ENCODE measurements at places on chromosomes 2 and 18.

GRCh38 chr2:102376052-102376591 is 20.5 kb downstream of the IL18R1 start:
- DNase-seq: no peak

DNA sequence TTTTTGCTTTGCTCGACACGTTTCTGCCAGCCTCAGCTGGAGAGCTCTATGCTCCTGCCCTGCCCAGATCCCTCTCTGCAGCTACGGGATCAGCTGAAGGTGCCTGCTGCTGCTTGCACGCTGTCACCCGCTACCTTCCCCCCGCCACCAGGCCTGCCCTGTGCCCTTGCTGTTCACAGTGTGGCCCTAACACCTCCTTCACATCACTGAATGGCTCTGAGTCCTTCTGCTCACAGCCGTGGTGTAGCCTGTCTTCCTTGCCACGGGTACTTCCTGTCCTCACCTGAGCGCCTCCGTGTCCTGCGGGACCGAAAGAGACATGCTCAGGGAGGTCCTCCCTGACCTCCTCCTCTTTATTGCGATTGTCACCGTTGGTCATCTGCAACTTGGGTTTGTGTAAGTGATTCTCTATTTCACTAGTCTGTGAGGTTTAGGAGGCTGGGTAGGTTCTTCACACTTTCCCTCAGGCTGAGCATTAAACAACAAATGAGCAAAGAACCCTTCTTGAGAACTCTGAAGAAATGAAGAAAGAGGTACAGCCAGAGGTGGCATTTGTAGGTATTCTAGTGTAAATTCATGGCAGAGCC is 127.5 kb downstream of the NCK2 start:
- no peak for DNase-seq

GRCh38 chr2:145692971-145693478 is 1173.1 kb upstream of the ZEB2 start:
- no peak for DNase-seq

DNA sequence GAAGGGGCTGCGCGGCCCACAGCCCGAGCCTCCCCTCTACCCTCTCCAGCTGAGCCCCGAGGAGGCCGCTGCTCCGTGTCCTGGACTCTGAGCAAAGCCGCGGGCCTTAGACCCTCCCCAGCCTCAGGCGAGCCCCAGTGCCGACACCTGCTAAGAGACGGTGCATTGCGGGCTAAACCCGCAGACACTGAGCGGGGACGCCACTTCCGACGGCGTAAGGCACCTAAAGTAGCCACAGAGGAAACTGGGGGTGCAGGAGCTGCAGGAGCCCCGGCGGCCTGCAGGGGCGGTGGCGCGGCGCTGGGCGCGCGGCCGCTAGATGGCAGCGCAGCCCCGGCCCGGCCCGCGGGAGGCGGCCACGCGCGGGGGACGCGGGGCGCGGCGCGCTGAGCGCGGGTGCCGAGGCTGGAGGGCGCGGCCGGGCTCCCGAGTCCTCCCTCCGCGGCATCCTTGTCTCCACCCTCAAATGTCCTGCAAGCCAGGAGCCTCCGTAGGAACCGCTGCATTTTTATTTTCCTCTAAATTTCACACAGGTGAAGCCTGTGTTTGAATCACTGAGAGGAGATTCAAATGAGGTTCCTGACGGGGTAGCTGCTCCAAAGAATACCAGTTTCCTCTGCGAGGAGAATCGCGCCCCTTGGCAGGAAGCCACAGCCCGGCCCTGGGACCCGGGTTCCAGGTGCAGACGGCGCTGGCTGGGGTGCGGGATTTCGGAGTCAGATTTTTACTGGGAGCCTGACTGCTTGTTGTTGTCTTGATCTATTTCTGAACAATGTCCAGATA is 650.5 kb downstream of the GALR1 start:
- no peak for DNase-seq

DNA sequence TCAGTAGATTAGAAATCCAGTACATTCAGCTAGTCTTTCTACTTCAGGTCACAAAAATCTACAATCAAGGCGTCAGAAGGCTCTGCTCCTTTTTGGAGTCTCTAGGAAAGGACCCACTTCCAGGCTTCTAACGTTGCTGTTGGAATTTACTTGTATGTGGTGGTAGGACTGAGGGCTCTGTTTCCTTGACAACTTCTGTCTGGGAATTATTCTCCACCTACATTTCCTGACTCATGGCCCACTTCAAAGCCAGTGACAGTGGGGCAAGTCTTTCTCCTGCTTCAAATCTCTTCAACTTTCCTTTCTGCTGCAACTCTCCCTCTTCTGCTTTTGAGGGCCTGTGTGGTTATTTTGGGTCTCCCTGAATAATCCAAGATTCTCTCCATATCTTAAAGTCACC is 10.4 kb upstream of the TMX3 start:
- no peak for DNase-seq

DNA sequence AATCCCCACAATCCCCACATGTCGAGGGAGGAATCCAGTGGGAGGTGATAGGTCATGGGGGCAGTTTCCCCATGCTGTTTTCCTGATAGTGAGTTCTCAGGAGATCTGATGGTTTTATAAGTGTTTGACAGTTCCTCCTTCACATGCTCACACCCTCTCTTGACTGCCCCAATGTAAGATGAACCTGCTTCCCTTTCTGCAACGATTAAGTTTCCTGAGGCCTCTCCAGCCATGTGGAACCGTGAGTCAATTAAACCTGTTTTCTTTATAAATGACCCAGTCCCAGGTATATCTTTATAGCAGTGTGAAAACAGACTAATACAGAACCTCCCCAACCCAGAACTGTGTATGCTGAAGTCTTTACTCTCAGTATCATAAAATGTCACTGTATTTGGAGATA is 289.5 kb upstream of the MMADHC start:
- DNase-seq: no peak

GRCh38 chr2:10413991-10414451 is 34.1 kb downstream of the ODC1 start:
- no peak for DNase-seq

GRCh38 chr18:9454061-9454703 is 21.1 kb upstream of the RALBP1 start:
- no peak for DNase-seq

GRCh38 chr18:2978208-2978607 is 34.7 kb downstream of the LPIN2 start:
- no peak for DNase-seq

DNA sequence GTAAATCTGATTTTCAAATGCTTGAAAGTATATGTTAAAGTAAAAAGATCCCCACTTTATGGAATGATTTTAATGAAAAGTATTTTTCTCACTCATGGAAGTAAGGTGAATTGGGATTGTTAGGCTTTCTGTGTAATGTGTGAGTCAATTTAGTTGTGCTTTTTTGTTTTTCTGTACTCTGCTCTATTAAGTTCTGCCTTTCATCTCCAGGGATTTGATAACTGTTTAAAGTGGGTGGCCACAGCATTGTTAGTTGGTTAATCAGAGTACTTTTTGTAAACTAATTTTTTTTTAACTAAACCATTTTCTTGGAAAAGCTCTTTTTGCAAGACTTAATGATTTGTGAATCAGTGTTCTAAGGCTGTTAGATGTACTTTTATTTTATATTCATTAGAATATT is 76.8 kb downstream of the ABI2 start:
- no peak for DNase-seq

- DNase-seq: no peak
Observed at GRCh38 chr2:85753525-85754312, at the start of gene ATOH8. Gene ATOH8 (plus strand): TSS chr2:85753991. CDS start chr2:85754190, 199 bp downstream.

DNA sequence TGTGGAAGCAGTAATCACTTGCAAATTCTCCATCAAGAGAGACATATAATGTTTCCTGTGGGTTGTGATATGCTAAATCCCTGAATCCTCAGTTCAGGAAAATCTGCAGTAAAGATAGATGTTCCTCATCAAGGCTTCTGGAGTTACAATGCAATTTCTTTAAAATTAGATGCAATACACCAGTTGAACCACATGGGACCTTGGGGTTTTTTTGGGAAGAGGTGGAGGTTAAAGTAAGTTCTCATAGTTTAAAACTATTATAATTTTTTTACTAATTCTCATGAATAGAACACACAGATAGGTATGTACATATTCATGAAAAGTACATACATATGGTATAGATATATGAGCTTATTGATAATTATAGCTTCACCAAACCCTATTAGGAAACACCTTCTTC is 496.2 kb downstream of the SATB2 start:
- DNase-seq: no peak

GRCh38 chr2:215411941-215412743 is 23.7 kb downstream of the FN1 start:
- DNase-seq: no peak

DNA sequence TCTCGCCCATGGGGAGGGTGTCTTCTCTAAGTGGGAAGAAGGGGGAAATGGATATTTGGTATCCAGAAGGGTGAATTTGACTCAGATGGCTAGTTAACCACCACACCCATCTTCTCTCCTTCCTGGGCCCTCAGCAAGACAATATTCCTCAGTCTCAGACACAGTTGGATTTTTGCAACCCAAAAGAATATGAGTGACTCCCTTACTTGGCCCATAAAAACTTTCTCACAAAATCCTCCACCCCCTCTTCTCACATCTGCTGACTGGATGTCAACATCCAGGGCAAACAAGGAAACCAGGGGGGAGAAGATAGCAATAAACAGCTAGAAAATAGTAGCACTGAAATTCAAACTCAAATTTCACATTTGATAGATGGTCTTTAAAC is 35.3 kb upstream of the GCC2 start:
- DNase-seq: no peak

- DNase-seq: no peak
Observed at GRCh38 chr2:41723526-41723925, 324.3 kb upstream of the PKDCC start.

DNA sequence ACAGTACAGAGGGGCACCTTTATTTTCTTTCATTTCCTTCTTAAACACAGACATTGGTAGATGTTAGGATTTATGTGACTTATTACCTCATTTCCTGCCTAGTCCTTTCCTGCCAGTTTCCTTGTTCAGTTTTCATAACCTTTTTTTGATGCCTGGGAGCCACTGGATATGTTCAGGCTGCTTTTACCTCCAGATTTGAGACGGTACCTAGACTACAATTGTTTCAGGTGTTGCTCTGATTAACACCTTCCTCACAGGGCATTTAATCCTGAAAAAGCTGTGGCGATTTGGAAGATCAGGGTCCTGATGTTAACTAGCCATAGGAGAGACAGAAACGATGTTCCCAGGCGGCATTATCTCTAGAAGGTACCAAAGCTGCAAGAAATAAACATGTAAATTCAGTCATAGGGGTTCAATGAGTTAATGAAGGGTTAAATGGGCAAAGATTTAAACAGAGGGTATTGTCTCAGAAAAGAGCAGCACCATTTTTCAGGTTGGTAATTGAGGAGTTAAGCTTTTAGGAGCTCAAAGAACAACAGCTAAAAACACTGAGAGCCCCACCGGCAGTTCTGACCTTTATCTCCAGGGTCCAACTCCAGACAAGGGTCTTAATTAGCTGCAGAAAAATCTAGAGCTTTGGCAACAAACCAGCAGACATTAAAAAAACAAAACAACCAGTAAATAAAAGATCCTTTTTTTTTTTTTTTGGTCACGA is 93.3 kb downstream of the HRH4 start:
- no peak for DNase-seq

DNA sequence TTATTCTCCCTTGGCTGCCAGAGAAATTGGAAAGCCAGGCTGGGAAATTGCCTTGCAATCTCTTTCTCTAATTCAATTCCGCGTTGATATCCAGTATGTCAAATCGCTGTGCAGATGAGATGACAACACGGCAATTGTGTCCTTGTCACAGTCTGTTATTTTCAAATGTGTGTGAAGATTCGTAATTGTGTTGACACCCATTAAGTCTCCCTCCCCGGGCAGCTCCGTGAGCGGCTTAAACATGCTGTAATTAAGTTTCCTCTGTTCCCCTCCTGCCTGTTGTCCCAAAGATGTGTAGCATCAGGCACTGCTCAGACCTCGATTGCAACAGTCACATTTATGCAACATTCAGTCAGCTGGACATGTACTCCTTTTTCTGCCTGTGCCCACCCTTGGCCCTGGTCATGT is 209.5 kb downstream of the LPIN1 start:
- no peak for DNase-seq

DNA sequence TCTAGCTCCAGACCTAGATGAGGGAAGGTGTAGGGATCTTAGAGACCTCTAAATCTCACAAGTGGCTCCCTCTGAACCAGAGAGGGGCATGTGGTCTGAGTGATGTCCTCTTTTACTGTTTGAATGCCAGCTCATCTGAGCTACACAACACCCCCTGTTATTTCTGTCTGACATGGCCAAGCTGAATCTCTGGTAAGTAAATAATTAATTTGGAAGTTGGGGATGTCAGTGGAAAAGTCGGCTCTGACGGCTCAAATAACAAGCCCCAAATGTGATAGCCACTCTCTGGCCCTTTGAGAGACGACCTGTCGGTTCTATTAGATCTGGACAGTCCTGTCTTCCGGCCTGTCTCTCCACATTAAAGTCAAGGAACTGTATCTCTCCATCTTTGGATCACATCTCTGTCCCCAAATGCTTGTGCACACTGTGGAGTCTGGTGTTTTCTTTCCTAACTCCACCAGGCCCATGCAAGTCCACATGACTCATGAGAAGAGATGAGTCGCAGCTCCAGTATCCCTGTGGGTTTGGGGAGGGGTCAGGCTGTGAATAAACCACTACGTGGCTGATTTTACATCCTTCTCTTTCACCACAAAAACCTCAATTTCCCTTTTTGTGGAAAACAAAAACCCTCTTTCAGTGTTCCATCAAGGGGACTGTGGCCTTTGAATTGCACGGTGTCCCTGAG is 52.5 kb downstream of the SETBP1 start:
- DNase-seq: no peak

GRCh38 chr2:60796573-60797509 is 40.8 kb downstream of the PAPOLG start:
- no peak for DNase-seq

- DNase-seq: no peak
Observed at GRCh38 chr2:96117701-96118588, 1.6 kb upstream of the ADRA2B start.

GRCh38 chr18:57428221-57429150 is 6.7 kb upstream of the ONECUT2 start:
- no peak for DNase-seq

- no peak for DNase-seq
Observed at GRCh38 chr2:20012032-20012281, 511 bp downstream of the MATN3 start.

GRCh38 chr2:226963528-226963927 is 127.7 kb downstream of the RHBDD1 start:
- DNase-seq: no peak

DNA sequence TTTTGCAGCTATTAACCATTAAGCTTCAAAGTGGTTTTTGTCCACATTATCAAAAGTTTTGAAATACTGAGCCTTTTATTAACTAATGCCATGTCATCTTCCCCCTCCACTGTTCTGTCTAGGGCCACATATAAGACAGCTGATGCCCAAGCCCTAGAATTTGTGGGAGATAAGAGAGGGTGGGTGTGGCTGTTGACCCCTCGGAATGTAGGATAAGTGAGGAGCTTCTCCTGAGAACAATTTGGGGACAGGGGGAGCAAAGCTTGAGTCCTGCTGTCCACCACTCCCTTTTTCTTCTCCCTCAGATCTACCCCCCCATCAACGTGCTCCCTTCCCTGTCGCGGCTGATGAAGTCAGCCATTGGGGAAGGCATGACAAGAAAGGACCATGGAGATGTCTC is 14.3 kb upstream of the ANKRD53 start:
- no peak for DNase-seq
